GM04503 (cell line): ENCODE measurements at places on chromosomes 11 and 22.
A peak's percentile ranks its signal among the peaks of the same experiment; 100 is the strongest.

DNA sequence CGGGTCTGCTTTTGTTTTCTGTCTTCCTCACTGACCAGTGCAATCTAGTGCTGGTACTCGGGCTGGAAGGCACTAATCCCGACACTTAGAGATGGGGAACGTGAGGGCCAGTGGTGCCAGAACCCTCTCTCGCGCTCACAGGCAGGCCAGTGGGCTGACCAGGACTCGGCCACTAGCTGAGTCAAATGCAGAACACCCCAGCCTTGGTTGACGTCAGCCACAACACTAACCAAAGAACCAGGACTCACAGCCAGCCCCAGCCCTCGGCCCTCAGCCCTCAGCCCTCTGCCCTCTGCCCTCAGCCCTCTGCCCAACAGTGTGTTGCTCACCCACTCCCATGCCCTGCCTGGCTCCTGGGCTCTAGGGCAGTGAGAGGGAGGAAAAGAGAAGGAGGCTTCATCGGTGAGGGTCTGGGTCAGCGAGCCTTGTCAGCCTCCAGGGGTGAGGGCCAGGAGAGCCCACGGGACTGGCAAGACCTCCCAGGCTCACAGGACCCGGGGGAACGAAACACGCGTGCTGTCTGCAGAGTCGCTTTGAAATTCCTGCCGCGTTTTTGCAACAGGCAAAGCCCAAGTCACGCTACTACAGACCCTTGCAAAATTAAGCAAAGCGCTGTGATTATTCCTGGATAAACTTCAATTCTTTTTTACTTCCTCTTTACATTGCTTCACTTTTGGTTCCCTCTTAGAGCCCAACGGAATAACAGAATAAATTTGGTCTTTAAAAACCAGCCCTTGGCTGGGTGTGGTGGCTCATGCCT lies 27.5 kb downstream of the KIAA0930 start:
- DNase-seq, result no peak

GRCh38 chr11:100687054-100687629 lies at the start of gene ARHGAP42:
Gene ARHGAP42, plus strand, starts transcription at chr11:100687288. Its CDS starts 391 bp downstream, at chr11:100687679.
- no peak for DNase-seq

GRCh38 chr22:46070803-46071450 lies 79.4 kb upstream of the PPARA start:
- no peak for DNase-seq

GRCh38 chr22:22752556-22753477 lies 108.4 kb downstream of the GGTLC2 start:
- DNase-seq, result peak; percentile 5

- DNase-seq, result no peak
These were observed 265.9 kb downstream of the LARGE1 start for GRCh38 chr22:33654173-33654895.

GRCh38 chr11:114774599-114775361 lies 96.5 kb downstream of the NXPE2 start:
- DNase-seq, result no peak

DNA sequence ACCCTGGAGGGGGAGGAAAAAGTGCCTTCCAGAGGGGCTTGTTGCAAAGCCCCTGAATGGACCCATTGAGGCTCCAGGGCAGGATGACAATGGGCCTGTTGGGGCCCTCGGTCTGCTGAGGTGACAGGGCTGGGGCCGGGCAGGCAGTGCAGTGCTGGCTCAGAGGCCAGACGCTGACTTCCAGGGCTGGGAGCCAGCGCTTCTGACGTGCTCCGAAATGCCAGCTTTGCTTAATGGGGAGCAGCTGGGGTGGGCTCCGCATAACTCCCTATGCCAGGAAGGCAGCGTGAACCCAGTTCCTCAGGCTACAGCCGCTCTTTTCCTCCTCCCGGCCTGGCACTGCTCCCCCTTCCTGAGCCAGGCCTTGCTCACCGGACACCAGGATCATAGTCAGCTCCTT lies 17.7 kb downstream of the NAV2 start:
- DNase-seq, result no peak

GRCh38 chr11:46615756-46616155 lies 1.3 kb downstream of the HARBI1 start:
- no peak for DNase-seq

- no peak for DNase-seq
These were observed 15.8 kb downstream of the BLID start for GRCh38 chr11:122100037-122100755.

- DNase-seq, result no peak
These were observed 403.4 kb upstream of the B3GAT1 start for GRCh38 chr11:134815404-134815803.

DNA sequence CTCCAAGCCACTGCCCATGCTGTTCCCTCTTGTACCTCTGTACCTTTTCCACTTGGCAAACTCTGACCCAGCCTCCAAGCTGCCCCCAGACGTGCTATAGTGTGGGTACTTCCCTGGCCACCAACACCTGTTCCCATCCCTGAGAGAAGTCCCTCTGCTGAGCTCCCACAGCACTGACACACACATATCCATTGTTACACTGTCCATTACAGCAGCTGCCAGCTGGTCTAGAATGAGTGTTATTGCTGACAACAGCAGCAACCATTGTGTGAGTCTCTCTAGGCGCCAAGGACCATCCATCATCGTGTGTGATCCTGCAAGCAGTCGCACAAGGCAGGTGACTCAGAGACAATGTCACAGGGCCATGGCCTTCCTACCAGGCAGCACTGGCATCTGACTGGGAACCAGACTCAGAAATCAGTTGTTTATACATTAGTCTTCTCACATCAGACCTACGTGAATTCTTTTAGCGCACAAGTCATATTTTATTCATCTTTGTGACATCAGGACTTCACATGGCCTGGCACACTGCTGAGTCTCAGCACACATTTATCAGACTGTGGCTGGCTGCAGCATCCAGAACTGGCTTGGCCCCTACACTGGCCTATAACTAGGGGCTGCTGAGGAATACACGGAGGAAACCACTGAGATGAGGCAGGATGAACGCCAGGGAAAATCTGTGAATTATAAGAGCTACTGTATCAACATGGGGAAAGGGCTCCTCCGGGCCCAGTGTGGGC lies 56.4 kb downstream of the SGSM3 start:
- DNase-seq, result no peak

DNA sequence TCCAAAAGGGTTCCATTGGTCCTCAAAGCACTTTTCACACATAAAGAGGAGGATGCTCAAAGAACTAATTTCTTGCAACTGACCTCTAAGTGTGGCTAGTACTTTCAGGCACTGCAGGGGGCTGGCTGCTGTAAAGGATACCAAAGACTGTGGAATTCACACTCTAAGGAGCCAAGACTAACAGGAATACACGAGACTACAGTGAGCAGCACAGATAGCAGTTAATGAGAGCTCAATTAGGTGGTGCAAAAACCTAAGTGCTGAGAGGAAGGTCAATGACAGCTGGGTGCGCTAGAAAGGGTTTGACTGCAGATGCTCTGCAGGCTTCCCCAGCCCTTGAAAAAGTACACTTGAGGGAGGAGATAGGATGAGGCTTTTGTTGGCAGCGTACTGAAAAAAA lies 124.3 kb upstream of the NTM start:
- no peak for DNase-seq

DNA sequence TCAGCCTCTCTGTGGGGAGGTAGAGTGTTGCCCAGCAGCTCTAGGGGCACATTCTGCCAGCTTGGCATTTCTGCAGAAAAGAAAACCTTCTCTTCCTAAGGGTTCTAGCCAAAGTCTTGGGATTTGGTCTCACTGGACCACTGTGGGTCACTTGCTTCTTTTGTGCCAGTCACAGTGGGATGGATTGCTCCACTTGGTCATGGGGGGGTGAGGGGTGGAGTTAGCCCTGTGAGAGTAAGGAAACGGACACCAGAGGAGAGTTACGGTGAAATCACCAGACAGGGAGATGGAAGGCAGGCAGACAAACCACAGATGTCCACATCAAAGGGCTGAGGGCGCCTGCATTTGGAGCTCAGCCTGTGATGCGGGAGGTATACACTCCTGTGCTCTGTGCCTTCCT lies 10.8 kb downstream of the SGSM1 start:
- DNase-seq, result no peak

GRCh38 chr22:37331034-37331428 lies 48.7 kb downstream of the CYTH4 start:
- no peak for DNase-seq

DNA sequence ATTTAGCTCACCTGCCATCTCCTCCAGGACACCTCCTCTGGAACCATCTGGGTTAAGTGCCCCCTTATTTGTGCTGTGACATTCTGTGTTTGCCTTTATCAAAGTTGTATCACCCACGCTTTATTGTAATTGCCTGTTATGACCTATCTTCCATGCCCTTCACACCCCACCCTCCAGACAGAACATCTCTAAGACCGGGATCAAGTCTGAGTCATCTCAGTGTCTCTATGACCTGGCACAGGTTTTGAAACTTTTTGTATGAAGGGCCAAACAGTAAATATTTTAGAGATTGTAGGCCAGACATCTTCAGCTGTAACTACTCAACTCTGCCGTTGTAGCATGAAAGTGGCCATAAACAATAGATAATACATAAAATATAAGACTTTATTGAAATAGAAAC lies 161.8 kb downstream of the SPON1 start:
- no peak for DNase-seq

GRCh38 chr22:43734370-43735150 lies 77.5 kb downstream of the EFCAB6 start:
- no peak for DNase-seq
